ENCODE measurements at places on chromosomes 13 and 19.

DNA sequence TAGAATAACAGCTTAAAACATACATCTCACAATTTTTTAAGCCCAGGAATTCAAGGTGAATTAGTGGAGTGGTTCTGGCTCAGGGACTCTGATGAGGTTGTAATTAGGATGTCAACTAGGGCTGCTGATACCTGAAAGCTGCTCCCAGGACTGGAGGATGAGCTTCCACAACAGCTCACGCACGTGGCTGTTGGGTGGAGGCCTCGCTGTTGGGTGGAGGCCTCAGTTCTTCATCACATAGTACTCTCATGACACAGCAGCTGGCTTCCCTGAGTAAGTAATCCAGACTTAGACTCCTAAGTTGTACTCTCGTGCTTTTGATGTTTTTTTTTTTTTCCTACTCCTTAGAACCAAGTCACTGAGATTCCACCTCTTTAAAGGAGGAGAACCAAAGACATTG is 577.1 kb upstream of the PRR20A start:
- no peak for DNase-seq

- DNase-seq: no peak
Measured at GRCh38 chr13:60028021-60028420, 135.7 kb downstream of the DIAPH3 start.

DNA sequence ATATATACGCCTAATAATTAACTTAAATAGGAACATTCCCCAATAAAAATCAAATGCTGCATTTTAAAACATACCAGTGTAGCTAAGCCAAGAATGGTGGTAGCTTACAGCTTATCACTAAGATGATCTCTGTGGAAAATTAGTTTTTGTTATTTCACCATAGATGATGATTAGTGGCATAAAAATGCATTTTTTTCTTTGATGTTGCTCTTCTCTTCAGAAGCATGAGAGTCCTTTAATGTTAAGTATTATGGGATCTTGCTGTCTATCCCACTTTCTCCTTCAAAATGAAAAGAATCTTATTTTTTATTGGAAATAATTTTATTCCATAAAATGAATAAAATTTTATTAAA is 731.0 kb downstream of the SLITRK1 start:
- no peak for DNase-seq

DNA sequence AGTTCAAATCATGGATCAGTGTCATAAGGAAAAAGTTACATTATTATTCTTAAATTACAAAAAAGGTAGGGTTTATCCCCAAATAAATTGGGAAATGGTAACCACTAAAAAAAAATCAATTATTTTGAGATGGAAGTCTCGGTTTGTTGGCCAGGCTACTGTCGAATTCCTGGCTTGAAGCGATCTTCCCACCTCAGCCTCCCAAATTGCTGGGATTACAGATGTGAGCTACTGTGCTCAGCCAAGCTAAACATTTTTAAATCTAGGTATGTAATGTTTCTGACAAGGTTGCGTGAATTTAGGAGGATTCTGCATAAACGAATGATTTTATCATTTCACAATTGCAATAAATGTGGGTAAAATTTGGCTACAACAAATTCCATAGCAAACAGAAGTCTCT is 2.0 kb downstream of the NAA16 start:
- DNase-seq: no peak

DNA sequence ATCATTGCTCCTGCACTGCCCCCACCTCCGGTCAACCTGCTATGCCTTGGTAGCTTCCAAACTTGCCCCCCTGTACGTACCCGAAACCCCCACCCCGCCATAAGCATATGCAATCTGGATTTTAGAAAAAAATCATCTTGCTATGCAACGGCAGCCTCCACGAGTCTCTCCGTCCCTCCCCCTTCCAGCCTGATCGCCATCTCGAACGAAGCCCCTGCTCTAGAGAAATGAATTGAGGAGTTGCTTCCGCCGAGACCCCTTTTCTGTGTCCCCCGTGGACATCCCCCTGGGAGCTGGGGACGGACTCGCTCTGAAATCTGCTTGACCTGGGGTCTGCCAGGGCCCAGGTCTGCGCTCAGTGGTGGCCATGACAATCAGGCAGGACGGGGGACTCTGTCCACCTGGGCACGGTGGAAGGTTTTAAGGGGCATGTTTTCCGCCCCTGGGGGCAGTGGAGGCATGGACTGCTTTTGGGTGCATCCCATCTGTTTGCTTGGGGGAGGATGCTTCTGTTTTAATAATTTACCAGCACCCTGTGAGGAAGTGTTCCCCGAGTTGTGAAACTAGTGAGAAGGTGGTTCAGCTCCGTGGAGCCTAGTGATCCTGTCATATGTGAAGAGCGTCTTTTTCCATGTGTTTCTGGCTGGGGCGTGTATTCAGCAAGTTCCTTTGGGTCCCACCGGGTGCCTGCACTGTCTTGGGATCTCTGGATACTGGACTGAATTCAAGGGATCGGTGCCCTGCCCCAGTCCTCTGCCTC is 1.0 kb downstream of the KDM4B start:
- peak; percentile 15 for DNase-seq

DNA sequence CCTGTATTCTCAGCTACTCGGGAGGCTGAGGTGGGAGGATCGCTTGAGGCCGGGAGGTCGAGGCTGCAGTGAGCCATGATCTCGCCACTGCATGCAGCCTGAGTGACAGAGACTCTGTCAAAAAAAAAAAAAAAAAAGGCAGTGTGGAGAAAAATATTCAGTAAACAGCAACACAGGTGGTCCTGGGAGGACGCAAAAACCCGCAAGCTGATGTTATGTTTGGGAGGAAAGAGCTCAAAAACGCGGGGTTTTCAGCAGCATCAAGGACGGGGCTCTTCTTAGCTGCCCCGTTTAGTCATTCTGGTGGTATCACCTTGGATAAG is 599 bp upstream of the ZNF784 start:
- no peak for DNase-seq

DNA sequence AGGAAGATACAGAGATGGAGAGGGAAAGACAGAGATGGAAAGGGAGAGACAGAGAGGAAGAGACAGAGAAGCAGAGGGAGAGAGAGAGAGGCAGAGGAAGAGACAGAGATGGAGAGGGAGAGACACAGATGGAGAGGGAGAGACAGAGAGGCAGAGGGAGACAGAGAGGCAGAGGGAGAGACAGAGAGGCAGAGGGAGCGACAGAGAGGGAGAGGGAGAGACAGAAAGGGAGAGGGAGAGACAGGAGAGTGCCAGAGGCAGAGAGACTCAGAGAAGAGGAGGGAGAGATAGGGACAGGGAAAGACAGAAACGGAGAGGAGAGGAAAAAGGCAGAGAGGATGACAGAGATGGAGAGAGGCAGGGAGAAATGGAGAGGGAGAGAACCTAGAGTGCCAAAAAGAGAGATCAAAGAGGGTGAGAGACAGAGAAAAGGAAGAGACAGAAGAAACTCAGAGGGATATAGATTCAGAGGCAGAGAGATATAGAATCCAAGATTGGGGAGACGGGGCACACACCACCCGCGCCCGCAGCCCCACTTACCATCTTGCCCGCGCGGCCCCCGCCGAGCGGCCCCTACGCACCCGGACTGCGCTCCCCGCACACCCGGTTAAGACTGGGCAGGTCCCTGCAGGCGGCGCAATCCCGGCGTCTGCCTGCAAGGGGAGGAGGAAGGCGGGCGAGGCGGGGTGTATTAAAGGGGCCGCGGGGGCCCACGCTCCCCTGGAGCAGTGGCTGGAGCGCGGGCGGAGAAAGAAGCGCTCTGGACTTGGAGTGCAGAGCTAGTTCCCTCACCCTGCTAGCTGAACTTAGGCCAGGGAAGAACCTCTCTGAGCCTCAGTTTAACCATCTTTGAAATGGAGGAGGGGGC is 10.7 kb downstream of the TM6SF2 start:
- no peak for DNase-seq

- no peak for DNase-seq
Measured at GRCh38 chr19:54252845-54253244, 4.2 kb downstream of the LILRB5 start.

- DNase-seq: no peak
Measured at GRCh38 chr13:92984151-92984550, 242.5 kb upstream of the GPC6 start.

- no peak for DNase-seq
Measured at GRCh38 chr19:14102756-14103155, 12.2 kb upstream of the SAMD1 start.

- DNase-seq: no peak
Measured at GRCh38 chr19:13208672-13209483, 58.7 kb downstream of the IER2 start.

DNA sequence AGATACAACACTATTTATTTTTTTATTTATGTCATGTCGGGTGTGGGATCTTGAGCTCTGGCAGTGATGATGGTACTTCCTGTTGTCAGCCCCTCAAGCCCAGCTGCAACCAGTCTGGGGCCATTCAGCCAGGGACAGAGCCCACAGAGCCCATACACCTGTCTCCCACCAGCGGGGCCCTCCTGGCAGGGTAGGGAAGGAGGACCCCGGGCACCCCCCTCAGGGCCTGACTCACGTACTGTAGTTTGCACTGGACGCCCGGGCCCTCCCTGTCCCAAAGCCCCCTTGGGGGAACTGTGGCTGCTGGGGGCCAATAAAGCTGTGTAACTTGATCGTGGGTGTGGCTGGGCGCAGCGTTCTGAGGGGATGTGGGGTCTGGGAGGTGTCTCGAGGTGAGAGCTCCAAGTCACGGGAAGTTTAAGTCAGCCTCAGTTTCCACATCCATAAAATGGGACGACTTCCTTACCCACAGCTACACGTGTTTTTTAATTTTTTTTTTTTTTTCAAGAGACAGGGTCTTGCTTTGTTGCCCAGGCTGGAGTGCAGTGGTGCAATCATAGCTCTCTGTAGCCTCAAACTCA is 9.5 kb downstream of the ATG4D start:
- DNase-seq: no peak

DNA sequence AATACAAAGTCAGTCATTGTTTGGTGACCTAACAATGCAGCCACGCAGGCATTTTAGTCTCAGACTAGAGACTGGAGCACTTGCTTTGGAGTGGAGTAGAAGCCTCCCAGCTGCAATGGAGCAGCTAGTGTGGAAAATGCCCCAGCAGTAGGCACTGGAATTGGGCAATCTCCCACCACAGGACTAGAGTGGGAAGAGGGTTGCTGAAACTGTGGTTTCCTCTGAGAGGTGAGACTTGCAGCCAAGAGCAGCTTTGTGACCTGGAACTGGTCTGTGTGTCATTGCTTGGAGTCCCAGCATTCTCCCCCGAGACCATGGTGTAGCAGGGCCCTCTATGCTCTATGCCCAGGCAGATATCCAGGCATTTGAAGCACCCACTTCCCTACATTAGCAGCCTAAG is 556.3 kb downstream of the UQCRFS1 start:
- DNase-seq: no peak

DNA sequence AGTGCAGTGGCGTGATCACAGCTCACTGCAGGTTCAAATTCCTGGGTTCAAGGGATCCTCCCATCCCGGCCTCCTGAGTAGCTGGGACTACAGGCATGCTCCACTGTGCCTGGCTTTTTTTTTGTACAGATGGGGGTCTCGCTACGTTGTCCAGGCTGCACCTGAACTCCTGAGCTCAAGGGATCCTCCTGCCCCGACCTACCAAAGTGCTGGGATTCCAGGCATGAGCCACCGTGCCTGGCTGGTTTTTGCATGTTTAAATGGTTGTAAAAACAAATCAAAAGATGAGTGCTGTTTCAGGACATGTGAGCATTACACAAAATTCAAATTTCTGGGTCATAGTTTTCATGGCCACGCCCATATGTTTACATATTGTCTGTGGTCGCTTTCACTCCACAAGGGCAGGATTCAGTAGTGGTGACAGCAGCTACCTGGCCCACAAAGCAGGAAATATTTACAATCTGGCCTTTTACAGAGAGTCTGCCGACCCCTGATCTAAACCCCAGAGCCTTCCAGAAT is 5.3 kb downstream of the MATK start:
- no peak for DNase-seq

DNA sequence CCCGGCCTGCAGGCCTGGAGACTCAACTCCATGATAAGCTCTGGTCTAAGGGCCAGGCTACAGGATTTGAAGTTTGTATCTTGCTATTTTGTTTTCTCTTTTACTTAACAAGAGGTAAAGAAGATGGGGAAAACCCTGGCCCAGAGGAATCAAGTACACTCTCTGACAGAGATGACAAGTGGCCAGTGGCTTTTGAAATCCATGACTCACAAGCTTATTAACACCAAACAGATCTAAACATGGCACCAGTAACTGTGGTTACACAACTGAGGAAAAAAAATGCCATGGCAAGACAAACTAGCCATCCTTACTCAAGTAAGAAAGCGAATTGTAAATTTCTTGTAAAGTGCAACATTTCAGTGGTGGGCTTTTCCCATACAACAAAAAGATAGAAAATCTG is 72.6 kb upstream of the SERTM1 start:
- DNase-seq: no peak

- no peak for DNase-seq
Measured at GRCh38 chr19:926589-927350, 935 bp downstream of the ARID3A start.

DNA sequence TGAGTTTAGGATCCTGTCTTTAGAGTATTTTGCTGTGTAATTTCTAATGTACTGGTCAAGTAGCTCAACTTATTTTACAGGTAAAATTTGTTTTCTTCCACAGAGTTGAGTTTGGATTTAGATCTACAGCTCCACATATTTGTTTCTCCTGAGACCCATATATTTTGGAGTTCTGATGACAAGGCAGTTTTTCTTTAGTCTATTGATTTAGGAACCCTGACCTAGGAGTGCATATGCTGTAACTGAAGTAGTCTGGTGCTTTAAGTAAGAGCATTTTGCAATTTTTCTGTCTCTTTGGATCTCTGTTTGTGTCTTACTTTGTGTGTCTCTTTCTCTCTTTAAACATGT is 19.5 kb upstream of the SPRY2 start:
- no peak for DNase-seq

- no peak for DNase-seq
Measured at GRCh38 chr13:78339927-78340326, 263.4 kb downstream of the POU4F1 start.

DNA sequence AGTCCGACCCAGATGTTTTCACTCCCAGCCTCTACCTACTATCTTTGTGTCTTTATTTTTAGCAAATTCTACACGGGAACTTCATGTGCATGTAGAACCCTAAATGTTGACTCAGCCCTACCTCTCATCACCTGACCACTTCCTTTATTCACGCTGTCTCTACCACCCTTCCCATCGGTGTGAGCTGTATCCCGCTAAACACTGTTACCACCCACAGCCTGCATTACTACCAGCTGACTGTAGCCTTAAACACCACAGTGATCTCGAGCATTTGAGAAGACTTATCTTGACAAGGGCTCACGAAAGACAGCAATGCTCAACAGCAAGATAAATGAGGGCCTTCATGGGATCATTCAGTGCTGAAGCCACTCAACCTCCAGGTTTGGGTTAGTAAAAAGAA is 15.1 kb downstream of the NCR1 start:
- no peak for DNase-seq

Measured in CD4-positive, alpha-beta T cell treated with Interleukin-10 for 1 hour (primary cell).